ENCODE measurements at places on chromosomes 5 and 9.

GRCh38 chr5:150141544-150142184, 14.0 kb downstream of the PDGFRB start:
- no peak for DNase-seq

- no peak for DNase-seq
Observed at GRCh38 chr5:34524123-34524522, 132.0 kb upstream of the RAI14 start.

- no peak for DNase-seq
Observed at GRCh38 chr9:37486616-37487548, 1.1 kb downstream of the POLR1E start.

- DNase-seq = no peak
Observed at GRCh38 chr5:56705217-56705616, 110.1 kb upstream of the MAP3K1 start.

- DNase-seq = no peak
Observed at GRCh38 chr5:135429301-135430134, 17.6 kb downstream of the DCANP1 start.

GRCh38 chr9:99058964-99059921, 45.7 kb upstream of the TGFBR1 start:
- no peak for DNase-seq

DNA sequence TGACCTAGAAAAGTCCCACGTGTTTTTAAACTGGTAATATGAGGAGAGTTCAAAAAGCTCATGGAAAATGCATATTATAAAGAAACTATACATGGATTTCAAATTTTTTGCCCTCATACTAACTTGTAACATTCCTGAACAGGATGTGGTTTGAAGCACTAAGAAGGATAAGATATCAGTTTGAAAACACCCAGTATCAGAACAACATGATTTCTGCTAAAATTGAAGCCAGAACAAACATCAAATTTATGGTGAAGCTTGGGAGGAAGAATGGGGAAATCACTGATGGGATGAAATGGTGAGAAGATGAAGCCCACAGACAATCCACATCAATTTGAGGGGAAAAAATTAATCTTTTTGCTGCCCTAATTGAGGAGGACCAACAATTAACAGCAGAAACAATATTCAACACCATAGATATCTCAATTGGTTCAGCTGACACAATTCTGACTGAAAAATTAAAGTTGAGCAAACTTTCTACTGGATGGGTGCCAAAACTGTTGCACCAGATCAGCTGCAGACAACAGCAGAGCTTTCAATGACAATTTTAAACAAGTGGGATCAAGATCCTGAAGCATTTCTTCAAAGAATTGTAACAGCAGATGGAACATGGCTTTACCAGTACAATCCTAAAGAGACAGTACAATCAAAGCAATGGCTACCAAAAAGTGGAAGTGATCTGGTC, 113.2 kb upstream of the SNX2 start:
- no peak for DNase-seq

DNA sequence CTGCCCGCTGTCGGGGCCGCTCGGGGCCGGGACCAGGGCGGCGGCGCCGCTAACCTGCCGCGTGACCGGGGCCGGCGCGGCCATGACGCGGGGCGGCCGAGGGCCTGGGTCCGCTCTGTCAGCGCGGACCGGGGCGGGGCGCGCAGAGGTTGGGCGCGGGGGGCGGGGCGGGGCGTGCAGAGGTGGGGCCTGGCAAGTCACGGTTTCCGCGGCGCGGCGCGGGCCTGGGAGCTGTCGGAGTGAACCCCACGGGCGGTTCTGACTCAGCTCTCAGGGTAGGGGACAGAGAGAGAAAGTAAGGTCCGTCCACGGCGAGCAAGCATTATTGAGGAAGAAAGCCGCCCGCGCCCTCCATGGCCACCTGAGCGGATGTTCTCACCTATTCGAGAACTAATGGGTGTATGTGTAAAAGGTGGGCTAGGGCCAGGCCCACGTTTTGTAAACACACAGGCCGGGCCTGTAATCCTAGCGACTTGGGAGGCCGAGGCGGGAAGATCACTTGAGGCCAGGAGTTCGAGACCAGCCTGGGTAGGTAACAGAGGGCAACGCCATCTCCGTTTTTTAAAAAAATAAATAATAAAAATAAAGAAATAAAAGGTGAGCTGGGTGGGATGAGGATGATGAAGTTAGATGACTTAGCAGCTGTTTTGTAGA, at the start of gene PRXL2C:
PRXL2C (minus strand) TSS at position 120 of the 654 bp plus-strand sequence; CDS start at position 84, 36 bp downstream.
- peak; percentile 72 for DNase-seq

- DNase-seq = no peak
Observed at GRCh38 chr5:33761139-33761538, 130.7 kb downstream of the ADAMTS12 start.

DNA sequence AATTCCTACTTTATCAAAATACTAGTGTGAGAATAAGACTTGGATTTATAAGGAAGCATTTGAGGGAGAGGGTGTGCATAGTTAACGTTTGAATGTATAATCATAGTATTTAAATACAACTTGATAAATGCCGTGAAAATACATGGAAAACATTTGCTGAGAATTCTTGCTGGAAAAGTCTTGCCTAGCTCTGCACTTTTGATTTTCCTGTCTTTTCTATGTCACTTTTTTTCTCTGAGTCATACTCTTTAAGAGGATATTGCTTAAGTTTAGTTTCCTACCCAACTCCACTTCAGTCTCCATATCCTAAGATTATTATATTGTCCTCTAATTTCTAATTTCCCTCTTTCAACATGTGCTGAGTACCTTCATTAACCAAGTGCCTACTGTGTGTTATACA, 616.6 kb upstream of the SEMA6A start:
- DNase-seq = no peak

DNA sequence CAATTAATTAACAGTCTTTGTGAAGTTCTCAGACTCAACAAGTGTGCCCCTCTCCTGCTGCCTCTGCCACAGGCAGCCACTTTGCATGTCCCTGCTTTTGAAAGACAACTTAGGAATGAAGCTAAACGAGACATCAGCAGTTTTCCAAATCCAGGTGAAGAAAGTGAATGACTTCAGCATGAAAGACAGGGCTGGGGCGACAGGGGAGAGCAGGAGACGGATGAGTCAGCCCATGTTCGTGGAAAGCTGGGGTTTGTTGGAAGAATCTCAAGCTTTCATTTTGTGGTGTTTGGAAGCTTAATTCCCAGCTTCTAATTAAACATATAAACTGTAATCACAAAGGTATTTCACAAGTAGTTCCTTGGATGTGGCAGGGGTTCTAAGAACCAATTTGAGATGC, 207.8 kb upstream of the MAP3K1 start:
- DNase-seq = no peak

DNA sequence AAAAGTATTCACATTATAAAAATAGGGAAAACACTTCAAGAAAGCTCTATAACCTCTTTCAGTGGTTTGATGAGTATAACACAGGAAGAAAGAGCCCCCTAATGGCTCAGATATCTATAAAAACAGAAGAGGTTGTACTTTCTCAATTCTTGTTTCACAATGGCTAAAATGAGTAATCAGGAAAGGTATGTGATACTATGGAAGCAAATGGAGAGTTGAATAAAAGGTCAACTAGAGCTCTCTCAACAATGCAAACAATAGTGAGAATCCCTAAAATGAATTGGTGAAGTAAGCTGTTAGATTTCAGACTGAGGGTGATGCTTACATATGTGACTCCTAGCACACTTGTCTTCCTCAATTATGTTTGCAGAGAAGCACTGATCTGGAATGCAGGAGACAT, 584.6 kb upstream of the CDH18 start:
- no peak for DNase-seq

GRCh38 chr9:123282362-123283047, 14.1 kb upstream of the STRBP start:
- DNase-seq = no peak

- DNase-seq = no peak
Observed at GRCh38 chr5:128637031-128637430, 99.0 kb upstream of the FBN2 start.

- no peak for DNase-seq
Observed at GRCh38 chr5:128674837-128675446, 136.9 kb upstream of the FBN2 start.

DNA sequence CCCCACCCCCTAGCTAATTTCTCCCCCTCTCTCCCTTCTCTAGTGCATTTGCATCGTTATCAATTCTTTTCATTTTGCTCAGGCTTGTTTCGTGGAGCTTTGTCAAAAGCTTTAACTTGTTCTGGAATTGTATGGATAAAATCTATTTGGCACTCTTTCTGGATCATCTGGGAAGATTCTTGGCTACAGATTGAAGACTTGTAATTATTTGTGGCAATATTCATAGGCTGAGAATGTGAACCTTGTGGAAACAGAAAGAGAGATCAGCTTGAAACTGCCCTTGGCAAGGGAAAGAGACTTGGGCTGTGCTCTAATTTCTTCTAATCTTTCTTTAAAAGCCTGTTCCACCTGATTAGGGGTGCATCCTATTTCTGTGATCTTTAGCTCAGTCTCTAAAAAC, 340.6 kb upstream of the DAB2 start:
- no peak for DNase-seq

DNA sequence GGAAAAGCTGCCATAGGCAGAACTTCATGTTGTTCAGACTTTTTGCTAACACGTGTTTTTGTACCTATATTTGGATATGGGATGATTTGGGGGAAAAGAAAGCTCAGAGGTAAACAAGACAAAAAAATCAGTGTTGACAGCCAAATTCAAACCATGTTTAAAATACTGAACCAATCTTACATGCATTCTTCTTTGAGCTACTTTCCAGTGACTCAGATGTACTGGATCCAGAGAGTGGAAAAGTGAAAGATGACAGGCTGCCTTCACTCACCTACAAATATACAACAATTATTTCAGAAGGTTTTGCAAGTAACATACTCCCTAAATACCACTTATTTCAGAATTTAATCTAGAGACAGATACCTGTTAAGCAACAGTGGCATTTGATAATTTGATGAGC, 165.7 kb downstream of the MPDZ start:
- no peak for DNase-seq

- DNase-seq = no peak
Observed at GRCh38 chr9:136206602-136207275, 1.8 kb upstream of the LHX3 start.

- no peak for DNase-seq
Observed at GRCh38 chr5:11525020-11525419, 379.2 kb downstream of the CTNND2 start.

DNA sequence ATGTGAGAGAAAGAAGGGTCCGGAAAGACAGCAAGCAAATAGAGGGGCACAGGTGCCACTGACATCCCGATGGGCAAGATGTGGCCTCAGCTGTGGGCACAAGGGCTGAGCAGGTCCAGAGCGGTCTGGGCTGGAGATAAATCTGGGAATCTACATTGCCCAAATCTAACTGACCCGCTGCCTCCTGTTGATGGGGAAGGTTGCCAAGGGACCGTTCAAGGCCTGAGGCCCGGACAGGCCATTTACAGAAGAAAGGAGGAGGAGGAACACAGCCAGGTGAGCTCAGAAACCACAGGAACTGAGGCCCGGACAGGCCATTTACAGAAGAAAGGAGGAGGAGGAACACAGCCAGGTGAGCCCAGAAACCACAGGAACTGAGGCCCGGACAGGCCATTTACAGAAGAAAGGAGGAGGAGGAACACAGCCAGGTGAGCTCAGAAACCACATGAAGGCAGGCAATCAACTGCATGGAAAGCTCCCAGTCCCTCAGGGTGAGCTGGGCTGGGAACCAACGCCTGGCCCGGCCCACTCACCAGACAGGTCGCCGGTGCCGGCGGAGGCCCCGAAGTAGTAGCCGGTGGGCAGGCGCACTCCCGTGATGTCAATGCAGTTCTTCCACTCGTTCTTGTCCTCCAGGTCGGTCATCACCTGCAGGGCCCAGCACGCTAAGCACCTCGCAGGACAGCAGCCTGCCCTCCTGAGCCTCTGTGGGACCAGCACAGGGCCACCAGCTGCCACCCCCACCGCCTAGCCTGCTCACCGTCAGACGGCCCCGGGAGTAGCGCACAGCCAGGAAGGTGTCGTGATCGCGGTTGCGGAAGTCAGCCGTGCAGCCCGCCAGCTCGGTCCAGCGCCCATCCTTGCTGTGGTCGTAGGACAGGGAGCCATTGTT, 14.6 kb downstream of the LMAN2 start:
- no peak for DNase-seq

DNA sequence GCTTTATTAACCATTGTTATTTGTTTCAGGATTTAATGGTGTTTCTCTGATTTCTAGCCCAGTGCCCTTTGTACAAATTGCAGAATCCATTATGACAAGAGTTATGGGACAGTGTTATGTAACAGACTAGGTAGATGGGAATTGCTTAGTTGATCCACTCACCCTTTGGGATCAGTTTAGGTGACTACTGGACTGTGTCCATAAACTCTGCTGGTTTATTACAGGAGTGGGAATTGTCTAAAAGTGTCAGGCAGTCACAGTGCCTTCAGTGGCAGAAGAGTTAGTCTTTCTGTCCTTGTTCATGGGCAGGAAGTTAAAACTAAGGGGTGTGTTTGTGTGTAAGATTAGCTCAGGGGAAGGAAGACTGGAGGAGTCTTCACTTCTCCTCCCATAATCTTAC, 29.3 kb downstream of the RCL1 start:
- no peak for DNase-seq

GRCh38 chr9:441126-441525, 226.5 kb downstream of the DOCK8 start:
- DNase-seq = no peak

- no peak for DNase-seq
Observed at GRCh38 chr5:170903075-170903474, 41.3 kb downstream of the RANBP17 start.

DNA sequence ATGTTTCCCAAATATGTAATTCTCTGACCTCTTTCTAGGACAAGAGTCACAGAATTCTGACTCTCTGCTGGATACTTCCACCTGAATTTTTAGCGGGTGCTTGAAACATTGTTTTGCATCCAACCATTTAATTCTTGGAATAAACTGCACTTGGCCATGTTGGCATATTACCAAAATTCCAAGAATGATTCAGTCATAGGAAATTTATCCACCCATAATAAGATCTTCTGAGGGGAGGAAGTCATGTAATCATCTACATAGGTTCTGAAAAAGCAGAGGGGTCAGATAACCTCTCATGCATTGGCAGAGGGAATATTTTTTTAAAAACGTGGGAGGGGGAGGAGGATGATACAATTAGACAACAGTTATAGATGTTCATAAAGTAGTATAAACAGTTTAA, 156.9 kb downstream of the PAM start:
- no peak for DNase-seq

GRCh38 chr5:127934791-127935256, 148.7 kb upstream of the SLC12A2 start:
- no peak for DNase-seq

DNA sequence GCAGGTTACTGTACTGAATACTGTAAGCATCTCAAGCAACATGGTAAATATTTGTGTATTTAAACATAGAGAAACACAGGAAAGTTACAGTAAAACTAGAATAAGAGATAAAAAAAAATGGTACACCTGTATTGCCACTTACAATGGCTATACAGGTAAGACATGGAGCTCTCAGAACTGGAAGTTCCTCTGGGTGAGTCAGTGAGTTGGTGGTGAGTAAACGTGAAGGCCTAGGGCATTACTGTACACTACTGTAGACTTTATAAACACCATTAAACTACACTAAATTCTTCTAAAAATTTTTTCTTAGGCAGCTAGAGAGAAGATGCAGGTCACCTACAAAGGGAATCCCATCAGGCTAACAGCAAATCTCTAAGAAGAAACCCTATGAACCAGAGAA, 872.9 kb downstream of the TAF11L14 start:
- DNase-seq = no peak

GRCh38 chr5:115320006-115320405, 23.6 kb upstream of the CCDC112 start:
- no peak for DNase-seq
